ENCODE measurements at places on chromosomes 2 and 18.

GRCh38 chr2:9846554-9846953 is 3.3 kb downstream of the TAF1B start:
- no peak for DNase-seq

DNA sequence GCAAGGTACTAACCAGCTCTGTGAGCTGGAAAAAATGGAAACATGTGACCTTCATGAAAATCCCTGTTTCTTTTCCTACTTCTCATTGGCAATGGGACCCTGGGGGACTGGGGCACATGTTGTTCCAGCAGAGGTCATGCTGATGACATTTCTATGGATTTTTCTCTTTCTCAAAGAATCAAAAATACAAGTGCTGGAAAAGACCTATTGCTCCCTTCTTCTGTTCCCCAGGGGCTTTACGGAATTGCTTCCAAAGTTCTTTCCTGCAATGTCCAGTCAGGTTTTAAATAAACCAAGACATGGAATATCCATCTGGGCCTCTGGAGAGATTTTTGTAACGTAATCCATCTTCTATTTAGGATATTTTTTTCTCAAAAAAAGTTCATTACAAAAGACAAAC is 1006.1 kb upstream of the CELF4 start:
- DNase-seq: no peak

- DNase-seq: no peak
These were observed 13.9 kb upstream of the MAT2A start for GRCh38 chr2:85525029-85525428.

DNA sequence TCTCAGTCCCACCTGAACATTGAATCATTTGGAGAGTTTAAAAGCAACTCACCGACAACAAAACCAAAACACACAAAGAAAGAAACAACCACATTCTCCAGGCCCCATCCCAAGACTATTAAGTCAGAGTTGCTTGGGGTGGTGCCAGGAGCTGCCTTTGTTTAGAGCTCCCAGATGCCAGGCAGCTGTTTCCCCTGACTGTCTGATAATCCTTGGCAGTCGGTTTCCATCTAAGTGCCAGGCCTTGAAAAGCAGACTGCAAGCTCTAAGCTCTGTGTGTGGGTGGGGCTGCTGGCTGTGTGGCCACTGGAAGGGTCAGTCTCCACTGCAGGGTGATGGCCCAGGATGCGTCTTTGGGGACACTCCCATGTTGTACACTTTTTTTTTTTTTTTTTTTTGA is 255.3 kb upstream of the AGAP1 start:
- peak; percentile 77 for DNase-seq

DNA sequence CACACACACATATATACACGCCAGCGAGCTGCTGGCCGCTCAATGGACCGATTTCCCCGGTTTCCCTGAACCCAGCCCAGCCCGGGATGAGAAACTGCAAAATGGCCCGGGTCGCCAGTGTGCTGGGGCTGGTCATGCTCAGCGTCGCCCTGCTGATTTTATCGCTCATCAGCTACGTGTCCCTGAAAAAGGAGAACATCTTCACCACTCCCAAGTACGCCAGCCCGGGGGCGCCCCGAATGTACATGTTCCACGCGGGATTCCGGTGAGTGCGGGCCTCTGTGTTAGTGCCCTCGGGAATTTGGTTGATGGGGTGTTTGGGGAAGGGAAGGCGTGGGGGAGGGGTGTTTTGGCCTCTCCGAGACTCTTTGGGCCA is 392 bp downstream of the ST8SIA3 start:
- DNase-seq: no peak

GRCh38 chr18:47501946-47502345 is 250.5 kb upstream of the SKOR2 start:
- DNase-seq: no peak

GRCh38 chr2:46963210-46963609 is 47.6 kb upstream of the MCFD2 start:
- DNase-seq: no peak

GRCh38 chr2:234861841-234862735 is 89.7 kb upstream of the SH3BP4 start:
- DNase-seq: no peak

- DNase-seq: no peak
These were observed 58.2 kb downstream of the REL start for GRCh38 chr2:60939622-60940021.

- peak; percentile 22 for DNase-seq
These were observed 1.9 kb downstream of the CLK1 start for GRCh38 chr2:200862532-200863000.

DNA sequence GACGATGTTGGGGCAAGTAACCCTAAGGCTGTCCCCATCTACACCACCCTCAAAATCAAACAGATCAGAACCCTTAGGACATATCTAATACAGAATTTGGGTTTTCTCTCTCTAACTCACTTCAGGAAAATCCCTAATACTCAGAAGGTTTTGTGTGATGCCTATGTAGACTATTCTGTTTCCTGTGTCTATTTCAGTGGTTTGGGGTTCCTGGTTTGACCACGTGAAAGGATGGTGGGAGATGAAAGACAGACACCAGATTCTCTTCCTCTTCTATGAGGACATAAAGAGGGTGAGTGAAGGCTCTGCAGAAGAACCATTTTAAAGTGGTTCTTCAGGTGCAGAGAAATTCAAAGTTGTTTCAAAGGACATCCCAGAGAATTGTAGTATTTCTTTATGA is 16.3 kb downstream of the SULT1C2 start:
- DNase-seq: no peak

- no peak for DNase-seq
These were observed 48.6 kb downstream of the EMILIN2 start for GRCh38 chr18:2895391-2895790.

GRCh38 chr2:240320204-240320993 is 115.1 kb upstream of the GPC1 start:
- DNase-seq: no peak

GRCh38 chr18:3585656-3586509 is 135.9 kb downstream of the TGIF1 start:
- DNase-seq: peak; percentile 46

DNA sequence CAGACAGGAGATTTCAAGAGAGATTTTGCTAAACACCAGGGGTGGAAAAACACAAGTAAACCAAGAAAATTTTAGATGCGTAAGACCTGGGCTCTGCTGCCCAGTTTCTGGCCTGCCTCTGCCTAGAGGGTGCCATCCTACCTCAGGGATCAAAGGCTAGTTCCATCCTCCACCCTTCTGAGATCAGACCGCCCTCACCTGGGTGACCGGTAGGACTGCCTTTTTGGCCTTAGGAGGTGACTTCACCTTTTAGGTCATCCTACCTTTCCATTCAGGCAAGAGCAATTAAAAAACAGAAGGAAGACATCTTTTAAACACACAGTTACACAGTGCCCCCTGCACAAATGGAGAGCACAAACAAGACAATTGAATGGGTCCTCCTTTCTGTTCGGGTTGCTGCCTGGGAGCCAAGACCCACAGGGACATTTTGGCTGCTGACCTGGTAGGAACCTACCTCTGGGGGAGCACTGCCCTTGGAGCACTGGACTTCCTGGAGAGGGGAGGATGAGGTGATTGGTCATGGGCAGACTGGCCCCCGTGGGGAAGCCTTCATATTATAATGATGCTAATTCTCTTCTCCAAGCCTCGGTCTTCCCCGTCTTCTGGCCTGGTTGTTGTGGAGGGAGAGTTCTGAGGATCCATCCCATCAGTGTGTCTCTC is 3.1 kb downstream of the PSD4 start:
- DNase-seq: no peak

- no peak for DNase-seq
These were observed 296.9 kb downstream of the ZNF521 start for GRCh38 chr18:25055076-25055475.

- DNase-seq: no peak
These were observed 26.9 kb downstream of the GAREM1 start for GRCh38 chr18:32443706-32444215.

DNA sequence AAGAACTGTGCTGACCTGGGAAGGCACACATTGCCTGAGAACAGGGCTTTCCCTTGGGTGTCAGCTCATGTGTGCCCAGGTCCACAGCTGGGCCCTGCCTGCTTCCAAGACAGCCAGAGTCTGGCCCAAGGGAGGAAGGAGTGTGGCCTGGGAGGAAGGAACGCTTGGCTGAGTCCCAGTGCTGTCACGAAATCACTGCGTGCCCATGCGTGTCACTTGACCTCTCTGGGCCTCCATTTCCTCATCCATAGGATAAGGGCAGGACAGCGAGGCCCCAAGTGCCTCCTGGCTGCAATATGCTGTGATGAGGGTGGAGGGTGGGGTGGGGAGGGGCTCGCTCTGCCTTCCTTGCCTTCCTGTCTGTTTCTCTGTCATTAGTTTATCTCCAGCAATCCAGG is 642 bp upstream of the KCNK3 start:
- no peak for DNase-seq

DNA sequence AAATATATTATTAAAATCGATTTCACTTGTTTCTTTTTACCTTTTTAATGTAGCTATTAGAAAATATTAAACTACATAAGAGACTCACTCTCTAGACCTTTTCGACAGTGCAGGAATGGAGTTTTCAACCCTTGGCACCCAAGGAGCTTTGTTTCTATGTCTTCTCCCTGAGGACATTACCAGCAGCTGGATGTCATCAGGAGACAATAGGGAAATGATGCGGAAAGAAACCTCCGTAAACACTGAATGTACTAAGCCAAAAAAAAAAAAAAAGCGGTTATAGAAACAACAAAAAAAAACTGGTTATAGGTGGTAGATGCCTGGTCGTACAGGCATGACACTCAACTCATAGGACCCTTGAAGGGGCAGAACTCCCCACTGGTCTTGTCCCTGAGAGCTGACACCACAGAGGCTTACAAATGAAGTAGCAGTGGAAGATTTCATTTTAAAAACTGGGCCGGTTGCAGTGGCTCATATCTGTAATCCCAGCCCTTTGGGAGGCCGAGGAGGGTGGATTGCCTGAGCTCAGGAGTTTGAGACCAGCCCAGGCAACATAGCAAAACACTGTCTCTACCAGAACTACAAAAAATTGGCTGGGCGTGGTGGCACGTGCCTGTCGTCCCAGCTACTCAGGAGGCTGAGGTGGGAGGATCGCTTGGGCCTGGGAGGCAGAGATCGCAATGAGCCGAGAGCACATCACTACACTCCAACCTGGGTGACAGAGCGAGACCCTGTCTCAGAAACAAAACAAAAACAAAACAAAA is 23.8 kb downstream of the THAP4 start:
- peak; percentile 9 for DNase-seq

DNA sequence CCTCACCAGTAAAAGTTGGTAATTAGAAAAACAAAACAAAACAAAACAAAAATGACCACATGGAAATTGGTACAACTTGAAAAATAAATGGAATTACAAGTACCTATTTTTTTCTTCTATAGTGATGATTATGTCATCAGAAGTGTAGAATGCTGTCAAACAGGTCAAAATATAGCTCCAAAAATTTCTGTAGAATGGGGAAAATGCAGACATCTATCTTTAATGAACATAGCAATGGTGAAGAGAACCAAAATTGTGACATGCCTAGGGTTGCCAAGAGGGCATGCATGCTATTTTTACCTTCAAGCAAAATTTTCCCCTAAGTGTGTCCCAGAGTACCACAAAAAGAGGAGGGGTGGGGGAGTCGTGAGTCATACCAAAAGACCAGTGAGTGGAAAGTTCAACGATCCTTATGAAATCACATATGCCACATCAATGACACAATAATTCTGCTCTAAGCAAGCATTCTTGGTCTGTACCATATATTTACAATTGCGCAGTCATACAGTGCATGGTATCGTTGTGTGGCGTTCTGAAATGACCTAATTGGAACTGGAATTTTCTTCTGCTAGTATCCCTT is 1436.4 kb downstream of the SUCLG1 start:
- DNase-seq: no peak

DNA sequence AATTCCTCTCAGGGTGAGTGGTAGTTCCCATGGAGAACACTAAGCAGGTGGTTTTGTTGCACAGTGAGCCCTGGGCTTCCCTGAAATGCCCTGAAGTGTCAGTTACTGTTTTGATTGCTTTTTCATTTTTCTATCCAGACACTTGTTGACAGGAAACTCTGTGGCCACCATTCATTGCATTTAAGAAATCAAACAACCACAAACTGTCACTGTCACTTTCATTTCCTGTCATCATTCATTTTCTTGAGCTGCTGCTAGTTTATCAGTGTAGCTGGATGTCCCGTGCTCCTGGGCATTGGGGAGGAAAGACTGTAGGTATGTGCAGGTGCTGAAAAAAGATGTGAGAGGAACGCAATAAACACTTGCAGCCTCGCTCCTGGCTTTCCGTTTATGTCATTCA is 891.6 kb upstream of the ZEB2 start:
- DNase-seq: no peak

GRCh38 chr2:137992039-137992646 is 27.9 kb downstream of the HNMT start:
- no peak for DNase-seq

DNA sequence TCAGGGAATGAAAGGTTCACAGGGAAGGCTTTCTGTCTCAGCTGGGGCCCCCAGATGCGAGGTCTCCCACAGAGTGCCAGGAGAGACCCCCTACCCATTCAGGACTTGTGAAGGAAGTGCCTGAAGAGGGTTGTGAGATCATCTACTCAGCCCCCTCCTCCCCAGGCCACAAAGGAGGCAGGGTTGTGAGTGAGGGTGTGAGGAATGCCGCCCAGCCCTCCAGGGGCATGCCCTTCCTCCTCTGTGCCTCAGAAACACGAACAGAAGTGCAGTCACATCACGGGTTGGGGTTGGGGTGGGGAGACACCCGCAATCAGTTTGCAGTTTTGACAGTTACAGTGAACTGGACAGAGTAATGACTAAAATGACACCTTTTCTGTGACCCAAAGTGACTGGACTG is 5.0 kb downstream of the MAL start:
- DNase-seq: no peak

DNA sequence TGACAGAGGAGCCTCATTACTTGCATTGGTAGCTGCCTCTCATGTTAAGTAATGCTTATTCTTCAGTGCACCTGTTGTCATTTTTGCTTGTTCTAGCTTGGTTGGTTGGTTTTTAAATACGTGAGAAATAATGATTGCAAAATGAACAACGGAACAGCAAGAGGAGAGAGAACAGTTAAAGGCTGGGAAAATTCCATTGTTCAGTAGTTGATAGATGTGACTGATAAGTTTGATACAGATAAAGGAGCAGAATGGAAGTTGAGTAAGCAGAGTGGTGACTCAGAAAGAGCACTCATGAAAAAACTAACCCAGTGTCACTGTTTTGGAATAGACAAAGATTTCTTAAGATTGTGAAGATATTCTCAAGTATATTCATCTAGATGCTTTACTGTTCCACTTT is 50.5 kb downstream of the MTA3 start:
- DNase-seq: peak; percentile 42

GRCh38 chr18:30982285-30982992 is 60.1 kb downstream of the DSC3 start:
- DNase-seq: no peak

DNA sequence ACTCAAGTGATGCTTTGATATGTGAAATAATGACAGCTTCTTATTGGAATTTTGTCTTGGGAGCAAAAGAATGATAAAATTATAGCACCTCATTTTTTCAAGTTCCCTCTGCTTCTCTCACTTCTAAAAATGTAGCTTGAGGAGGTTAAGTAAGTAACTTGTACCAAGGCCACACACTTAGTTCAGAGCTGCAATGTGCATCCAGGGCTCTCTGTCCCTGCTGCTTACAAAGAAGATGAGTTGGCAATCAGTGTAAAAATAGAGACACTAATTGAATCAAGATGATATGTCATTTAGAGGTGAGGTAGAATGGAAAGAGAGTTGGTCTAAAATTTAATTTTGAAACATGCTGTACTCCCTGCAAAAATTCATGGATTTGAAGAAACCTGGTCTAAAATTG is 312.0 kb upstream of the TNP1 start:
- no peak for DNase-seq

All from GM04503 (cell line).